Coronary artery (tissue), 2 donors: ENCODE measurements at places on chromosomes 6 and 20.

DNA sequence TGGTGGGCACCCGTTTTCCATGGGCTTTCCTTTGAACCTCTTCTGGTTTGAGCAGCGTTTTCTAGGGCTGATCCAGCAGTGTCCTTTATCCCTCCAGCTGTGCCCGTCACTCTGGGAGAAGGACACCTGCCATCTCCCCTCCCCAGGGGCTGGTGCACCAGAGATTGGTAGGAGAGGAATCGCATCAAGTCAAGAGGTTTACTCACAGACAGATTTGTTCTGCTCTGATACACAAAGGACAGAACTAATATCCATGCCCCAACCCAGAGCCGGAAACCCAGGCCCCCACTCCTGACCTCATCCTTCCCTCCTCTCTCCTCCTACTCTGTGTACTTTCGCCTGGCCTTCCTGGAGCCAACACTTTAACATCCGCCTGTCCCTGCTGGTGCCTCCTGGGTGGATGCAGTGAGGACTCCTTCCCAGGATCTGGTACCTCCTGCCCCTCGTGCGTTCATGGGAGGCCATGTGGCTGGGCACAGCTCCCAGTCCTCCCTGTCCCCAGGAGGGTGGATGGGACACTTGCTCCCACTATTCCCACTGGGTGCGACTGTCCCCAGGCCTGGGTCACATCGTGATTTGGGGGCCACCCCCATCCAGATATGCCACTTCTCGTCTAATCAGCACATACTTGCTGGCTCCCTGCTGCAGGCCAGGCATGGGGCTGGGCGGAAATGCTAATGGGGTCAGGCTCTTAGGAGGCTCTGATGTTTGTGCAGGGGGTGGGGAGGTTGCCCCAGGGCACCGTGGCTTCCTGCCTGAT, 286.3 kb downstream of the CDH4 start:
- DNase-seq: no peak

- DNase-seq: no peak
These were observed 53.7 kb upstream of the TMX4 start for GRCh38 chr20:8073024-8073832.

GRCh38 chr20:58374027-58374850, 14.8 kb upstream of the VAPB start:
- no peak for DNase-seq

DNA sequence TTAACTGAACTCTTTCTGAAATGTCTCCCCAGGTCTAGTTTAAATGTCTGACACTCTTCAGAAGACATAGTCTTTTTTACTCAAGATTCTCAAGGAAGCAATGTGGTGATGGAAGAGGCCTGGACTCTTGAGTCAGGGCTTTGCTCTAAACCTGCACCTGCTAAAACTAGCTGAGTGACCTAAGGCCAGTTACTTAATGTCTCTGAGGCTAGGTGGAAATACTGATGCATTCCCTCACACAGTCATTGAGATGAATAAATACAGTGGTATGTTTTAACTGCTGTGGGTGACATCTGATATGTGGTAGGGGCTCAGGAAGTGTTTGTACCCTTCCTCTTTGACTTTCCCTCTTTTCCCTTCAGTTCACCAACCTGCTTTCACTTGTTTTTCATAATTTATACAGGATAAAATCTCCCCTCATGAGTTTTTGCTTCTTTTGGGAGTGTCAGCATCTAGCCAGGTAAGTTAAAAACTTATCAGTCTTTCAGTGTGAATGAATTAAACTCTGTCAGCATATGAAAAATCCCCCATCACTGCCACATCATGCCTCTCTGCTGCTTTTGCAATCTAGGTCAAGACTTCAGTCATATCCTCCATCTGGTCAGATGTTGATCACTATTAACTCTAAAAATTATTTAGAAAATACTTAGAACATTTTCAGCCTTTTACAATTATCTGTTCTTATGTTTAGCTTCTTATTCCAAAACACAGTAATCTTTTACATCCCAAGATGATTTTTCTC, 178.7 kb upstream of the TNFAIP3 start:
- no peak for DNase-seq

DNA sequence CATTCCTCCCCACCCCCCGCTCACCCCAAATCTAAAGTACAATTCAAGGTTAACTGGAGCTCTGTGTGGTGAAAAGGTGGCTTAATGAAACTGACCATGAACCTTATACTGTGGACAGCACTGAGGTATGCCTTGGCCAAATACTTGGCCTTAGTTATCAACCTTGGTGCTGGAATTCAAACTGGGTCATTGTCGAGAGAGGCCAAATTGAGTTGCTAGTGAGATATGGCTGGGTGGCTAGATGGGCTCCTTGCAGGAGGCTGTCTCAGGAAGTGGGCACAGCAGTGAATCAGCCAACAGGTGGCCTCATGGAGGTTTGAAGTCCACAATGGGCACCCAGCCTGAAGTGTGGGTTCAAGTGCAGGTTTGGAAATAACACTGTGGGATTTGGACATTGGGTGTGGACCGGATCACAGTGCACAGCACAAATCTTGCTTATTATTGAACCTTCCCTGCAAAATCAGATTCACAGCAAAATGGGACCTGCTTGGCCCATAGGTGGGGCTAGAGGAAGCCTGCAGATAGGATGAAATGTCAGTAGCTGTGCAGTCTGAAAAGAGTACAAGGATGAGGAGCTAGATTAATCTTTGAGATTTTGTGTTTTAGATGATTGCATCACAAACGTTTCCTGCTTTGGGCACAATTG, 5.6 kb upstream of the BTBD3 start:
- DNase-seq: no peak

DNA sequence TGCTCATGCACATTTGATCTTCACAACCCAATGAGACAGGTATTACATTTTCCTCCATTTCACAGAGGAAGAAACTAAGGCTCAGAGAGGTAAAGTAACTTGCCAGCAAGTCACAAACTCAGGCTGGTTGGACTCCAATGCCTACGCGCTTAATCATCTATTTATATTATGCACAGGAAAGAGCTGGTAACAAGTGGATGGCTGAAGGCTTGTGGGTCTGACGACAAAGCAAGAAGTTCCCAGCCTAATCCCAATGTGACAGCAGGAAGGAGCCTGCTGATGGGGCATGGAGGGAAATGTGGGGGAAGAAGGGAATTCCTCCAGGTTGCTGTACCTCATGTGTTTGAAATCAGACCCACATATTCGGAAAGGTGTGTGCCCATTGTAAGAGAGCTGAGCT, 3.9 kb downstream of the CDH22 start:
- no peak for DNase-seq

DNA sequence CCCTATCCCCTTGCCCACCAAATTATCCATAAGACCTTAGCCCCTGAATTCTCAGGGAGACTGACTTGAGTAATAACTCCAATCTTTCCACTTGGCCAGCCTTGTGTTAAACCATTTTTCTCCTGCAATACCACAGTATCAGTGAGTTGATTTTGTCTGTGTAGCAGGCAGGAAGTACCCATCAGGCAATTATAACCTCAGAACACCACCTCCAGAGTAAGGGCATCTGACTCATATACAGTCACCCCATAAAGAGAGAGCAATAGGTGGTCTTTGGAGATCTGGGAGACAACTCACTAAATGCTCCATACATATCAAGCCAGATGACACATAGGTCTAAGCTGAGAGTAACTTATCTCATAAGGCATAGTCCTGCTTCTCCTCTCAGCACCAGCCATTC, 83.7 kb downstream of the FILIP1 start:
- no peak for DNase-seq

DNA sequence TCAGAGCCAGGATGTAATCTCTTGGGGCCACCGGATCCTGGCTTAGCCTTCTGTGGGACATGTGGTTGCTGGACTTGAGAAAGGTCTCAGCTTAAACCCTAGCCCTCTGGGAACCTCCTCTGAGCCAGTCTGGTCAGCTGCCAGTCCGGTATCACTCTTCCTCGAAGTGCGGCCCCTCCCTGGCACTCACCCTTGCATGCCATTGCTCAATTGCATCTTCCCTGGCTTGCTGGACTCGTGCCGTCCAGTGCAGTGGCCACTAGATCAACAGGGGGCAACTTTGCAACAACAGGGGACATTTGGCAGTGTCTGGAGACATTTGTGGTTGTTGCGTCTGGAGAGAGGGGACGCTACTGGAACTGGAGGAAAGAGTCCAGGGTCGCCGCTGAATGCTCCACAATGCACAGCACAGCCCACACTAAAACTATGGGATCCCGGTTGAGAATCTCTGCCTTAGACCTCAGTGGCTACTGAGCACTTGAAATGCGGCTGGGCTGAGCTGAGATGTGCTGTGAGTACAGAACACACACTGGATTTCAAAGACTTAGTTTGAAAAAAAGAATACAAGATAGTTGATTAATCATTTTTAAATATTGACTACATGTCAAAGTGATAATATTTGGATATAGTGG, 152.1 kb downstream of the TFAP2C start:
- no peak for DNase-seq

- DNase-seq: no peak
These were observed 1.0 kb downstream of the SCML4 start for GRCh38 chr6:107823047-107823557.

GRCh38 chr20:61117725-61118124, 134.3 kb upstream of the CDH4 start:
- DNase-seq: no peak

DNA sequence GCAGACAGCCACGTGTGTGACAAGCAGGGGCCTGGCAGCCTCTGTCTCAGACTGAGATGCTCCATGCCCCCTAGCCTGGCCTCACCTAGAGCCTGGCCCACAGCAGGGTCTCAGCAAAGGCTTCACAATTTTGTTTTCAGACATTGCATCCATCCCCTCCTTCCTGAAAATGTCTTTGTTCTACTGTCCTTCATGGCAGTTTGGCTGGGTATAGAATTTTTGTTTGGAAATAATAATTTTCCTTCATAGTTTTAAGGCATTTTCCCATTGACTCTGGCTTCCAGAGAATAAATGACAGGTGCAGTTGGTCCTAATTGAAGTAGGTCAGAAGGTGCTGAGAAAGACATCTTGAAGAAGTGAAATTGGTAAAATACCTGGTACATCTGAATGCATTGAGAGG, 216.2 kb downstream of the EYA2 start:
- no peak for DNase-seq

GRCh38 chr6:142756215-142756630, 188.8 kb downstream of the HIVEP2 start:
- DNase-seq: no peak

GRCh38 chr6:158828807-158829206, 9.6 kb upstream of the EZR start:
- DNase-seq: no peak

GRCh38 chr6:6515691-6516607, 72.6 kb upstream of the LY86 start:
- no peak for DNase-seq

DNA sequence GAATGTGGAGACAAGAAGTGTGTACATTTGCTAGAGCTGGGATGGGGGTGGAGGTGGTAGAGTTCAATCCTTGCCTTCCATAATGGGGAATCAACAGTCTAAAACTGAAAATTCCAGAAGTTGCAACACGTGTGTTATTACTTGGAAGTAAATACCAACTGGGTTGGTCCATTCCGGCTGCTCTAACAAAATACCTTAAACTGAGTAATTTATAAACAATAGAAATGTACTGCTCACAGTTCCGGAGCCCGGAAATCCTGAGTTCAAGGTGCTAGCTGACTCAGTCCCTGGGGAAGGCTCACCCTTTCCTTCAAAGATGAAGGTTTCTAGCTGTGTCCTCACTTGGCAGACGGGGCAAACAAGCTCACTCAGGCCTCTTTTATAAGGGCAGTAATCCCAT, 59.0 kb downstream of the RIN2 start:
- no peak for DNase-seq

DNA sequence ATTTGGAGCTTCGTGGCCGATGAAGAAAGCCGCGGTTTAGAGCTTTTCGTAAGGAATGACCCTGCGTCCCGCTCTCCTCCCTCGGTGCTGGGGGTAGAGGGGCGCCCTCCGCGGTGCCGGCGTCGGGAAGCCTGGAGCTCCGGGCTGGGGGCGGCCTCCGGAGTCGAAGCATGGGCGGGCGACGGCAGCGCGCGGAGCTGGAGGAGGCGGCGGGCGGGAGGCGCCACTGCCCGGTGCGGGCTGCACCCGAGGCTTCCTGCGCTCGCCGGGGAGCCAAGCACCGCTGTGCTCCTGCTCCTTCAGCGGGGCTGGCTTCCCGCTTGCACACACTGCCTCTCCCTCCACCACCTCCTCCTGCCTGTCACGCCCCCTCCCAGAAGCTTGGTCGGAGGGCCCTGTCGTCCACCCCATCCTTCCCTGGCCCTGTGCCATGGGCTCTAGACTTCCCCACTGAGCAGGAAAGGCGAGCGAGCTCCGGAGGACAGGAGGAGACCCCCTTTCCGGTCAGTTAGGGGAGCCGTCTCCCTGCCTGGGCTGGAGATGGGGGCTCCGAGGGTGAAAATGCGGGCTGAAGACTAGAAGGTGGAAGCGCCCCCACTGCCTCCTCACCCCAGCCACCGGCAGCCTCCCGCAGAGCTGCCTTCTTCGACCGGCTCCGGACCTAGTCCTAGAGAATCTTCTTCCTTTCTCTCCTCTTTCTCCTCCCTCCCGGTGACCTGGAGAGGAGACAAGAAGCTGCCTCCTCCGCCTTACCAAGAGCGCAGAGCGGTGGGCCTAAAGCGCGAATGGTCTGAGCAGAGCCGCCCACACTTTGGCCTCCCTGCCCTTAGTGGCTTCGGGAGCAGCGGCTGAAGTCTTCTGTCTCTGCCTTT, 1.8 kb downstream of the CDH4 start:
- no peak for DNase-seq

GRCh38 chr6:149634315-149634714, 14.2 kb downstream of the KATNA1 start:
- no peak for DNase-seq

DNA sequence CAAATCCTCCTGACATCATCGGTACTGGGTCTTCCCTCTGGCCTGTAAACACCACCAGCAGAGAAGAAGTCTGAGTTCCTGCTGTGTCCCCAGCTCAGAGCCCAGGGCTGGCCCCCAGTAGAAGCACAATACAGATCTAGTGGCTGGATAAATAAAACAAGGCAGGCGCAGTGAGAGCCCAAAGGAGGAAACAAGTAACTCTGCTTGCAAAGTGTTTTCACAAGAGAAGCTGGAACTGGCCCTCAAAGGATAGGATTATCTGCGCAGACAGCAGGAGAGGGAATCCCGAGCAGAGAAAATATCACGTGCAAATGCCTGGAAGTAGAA, 205.1 kb downstream of the ZDHHC14 start:
- no peak for DNase-seq

DNA sequence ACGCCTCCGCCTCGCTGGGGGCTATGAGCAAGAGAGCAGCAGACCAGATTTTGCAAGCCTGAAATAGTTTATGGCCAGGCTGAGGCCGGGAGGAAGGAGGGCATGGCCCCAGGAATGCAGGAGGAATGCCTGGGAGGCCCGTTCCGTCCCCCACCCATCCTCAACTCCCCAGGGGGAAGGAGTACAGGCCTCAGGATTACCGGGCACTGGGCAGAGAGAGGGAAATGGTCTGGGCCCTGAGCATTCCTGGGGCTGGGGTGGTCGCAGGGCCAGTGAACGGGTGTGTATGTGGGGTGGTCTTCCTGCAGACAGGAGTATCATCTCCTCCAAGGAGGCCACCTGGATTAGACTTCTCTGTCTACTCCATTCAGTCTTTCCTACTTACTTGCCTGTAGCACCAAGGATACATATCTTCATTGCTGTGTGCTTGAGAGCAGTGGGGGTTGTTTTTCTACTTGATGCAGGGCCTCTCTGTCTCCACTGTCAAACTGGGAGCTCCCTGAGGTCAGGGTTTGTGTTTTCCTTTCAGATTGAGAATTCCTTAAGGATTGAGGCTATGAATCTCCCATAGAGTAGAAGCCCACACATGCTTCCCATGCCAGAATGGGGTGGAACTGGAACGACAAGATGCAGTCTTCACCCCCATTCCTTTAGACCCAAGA, 81.3 kb downstream of the VEGFA start:
- no peak for DNase-seq

- no peak for DNase-seq
These were observed 31.7 kb upstream of the ASXL1 start for GRCh38 chr20:32326504-32326845.

- DNase-seq: no peak
These were observed 33.7 kb downstream of the ADGRF5 start for GRCh38 chr6:46888031-46888430.
